ENCODE measurements at places on chromosomes 3 and 15. TPM values are rescaled to one million over a fixed set of nuclear protein-coding genes. Genes with fewer than 3 reads are reported as not detected.

The ANKRD34C gene
- total RNA-seq: not detected

The MYEF2 gene
- total RNA-seq: 140 TPM

The GOLGA8H gene
- 0.24 TPM for total RNA-seq

DNA sequence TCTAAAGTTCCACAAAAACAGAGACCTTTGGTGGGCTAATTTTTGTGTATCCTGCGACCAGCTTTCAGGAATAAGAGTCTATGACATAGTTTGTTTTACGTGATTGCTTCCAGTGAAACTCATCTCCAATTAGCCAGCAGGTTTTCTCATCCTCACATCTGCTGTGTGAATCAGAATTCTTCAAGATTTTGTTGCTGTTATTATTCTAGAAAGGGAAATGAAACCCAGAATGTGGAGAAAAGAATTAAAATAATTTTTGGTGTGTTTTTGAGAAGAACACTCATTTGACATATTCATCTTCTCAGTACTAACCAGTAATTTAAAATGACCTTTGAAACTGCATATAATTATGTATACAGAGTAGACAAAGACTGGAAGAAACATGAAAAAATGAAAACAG lies 175.9 kb downstream of the USP13 start:
- H3K36me3 ChIP-seq: no peaks in the 10 kb centered on the region
- H3K27ac ChIP-seq: no peak overlapping the region
- H3K27me3 ChIP-seq: no peaks in the 10 kb centered on the region
- no peak for DNase-seq
- no peaks in the 10 kb centered on the region for H3K4me1 ChIP-seq

DNA sequence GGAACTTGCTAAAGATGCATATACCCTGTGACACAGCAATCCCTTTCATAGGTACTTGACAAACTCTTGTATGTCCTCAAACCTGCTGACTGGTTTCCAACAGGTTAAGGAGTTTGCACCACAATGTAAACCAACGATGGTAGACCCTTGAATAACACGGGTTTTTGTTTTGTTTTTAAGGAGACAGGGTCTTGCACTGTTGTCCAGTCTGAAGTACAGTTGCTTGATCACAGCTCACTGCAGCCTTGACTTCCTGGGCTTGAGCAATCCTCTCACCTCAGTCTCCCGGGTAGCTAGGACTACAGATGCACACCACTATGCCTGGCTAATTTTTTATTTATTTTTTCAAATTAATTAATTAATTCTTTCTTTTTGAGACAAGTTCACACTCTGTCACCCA lies 23.3 kb downstream of the SIN3A start:
- no peaks in the 10 kb centered on the region for H3K27me3 ChIP-seq
- DNase-seq: no peak
- no peak overlapping the region for H3K4me3 ChIP-seq
- H3K36me3 ChIP-seq: peaks cover 14% of the 10 kb centered on the region
- peaks cover 9% of the 10 kb centered on the region for H3K4me1 ChIP-seq

The CCR9 gene
- not detected for total RNA-seq

- no peak for DNase-seq
- no peak overlapping the region for H3K4me3 ChIP-seq
- H3K4me1 ChIP-seq: peaks cover 22% of the 10 kb centered on the region
- no peaks in the 10 kb centered on the region for H3K27me3 ChIP-seq
Measured at GRCh38 chr15:91939403-91939831, 85.9 kb downstream of the SLCO3A1 start.

GRCh38 chr15:67506775-67507747 lies 13.9 kb upstream of the C15orf61 start:
- peaks cover 10% of the 10 kb centered on the region for H3K4me1 ChIP-seq
- no peaks in the 10 kb centered on the region for H3K36me3 ChIP-seq
- no peaks in the 10 kb centered on the region for H3K27me3 ChIP-seq
- no peak overlapping the region for H3K27ac ChIP-seq
- DNase-seq: no peak

GRCh38 chr3:130941793-130942192 lies 47.9 kb downstream of the ATP2C1 start:
- H3K27ac ChIP-seq: no peak overlapping the region
- no peak for DNase-seq
- peaks cover 9% of the 10 kb centered on the region for H3K4me1 ChIP-seq

- no peak overlapping the region for H3K27ac ChIP-seq
- peak; percentile 27 for DNase-seq
- peaks cover 12% of the 10 kb centered on the region for H3K4me1 ChIP-seq
- peaks cover 13% of the 10 kb centered on the region for H3K36me3 ChIP-seq
Measured at GRCh38 chr3:52682016-52682415, 3.7 kb downstream of the PBRM1 start.

- no peak for DNase-seq
- H3K27ac ChIP-seq: no peak overlapping the region
- peaks cover 51% of the 10 kb centered on the region for H3K4me1 ChIP-seq
- no peaks in the 10 kb centered on the region for H3K27me3 ChIP-seq
Measured at GRCh38 chr3:182182531-182182968, 470.8 kb downstream of the SOX2 start.

The IL5RA gene
- total RNA-seq: not detected

The FEZF2 gene
- 9.1 TPM for total RNA-seq

GRCh38 chr3:48402281-48402732 lies 27.6 kb downstream of the PLXNB1 start:
- no peak overlapping the region for H3K4me3 ChIP-seq
- no peak for DNase-seq
- H3K27ac ChIP-seq: peak overlapping the region; percentile 58
- H3K36me3 ChIP-seq: no peaks in the 10 kb centered on the region
- no peaks in the 10 kb centered on the region for H3K27me3 ChIP-seq
- H3K4me1 ChIP-seq: no peaks in the 10 kb centered on the region

The AGBL1 gene
- 6.2 TPM for total RNA-seq

DNA sequence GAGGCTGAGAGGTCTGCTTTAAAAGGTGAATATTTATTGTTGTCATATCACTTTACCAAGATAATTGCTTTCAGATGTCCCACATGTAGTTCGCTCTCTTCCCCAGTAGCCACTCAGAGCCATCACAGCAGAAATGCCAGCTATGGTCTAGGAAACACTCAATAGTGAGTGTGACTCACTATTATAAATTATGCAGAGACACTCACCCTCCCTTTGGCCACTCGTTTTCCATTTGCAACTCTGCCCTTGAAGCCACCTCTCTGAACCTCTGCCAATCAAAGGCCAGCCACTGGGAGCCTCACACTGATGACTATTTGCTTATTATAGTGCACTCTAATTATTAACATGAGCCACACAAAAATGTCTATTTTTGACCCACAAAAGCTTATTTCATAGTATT lies 328.1 kb upstream of the ATP10A start:
- DNase-seq: no peak
- no peaks in the 10 kb centered on the region for H3K4me1 ChIP-seq
- H3K36me3 ChIP-seq: no peaks in the 10 kb centered on the region

DNA sequence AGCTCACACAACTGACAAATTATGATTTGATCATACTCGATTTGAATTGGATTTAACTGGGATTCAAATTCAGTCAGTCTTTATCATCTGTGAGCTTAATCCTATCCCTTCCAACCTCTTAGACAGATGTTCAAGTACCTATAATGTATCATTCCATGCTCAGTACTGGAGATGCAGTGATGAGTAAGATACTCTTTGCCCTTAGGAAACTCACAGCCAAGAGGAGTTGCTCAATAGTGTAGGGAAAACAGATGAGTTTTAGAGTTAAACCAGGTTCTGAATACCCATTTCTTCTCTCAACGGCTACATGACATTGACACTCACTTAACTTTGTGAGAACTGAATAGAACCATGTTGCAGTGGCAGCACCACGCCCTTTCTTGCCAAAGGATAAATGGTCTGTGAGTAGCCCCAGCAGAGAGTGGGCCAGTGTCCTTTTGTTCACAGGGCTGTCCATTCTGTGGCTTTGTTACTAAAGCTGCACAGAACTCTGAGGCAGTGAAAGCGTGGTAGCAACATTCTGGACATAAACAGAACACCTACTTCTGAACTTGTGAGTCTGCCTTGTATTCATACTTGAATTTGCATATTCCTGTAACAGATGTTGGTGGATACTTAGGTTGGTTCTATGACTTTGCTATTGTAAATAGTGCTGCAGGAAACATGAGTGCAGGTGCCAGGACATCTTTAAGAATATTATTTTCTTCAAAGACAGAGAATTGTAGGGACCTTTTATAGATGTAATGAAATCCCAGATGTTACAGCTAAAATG lies 91.6 kb downstream of the RASA2 start:
- peaks cover 23% of the 10 kb centered on the region for H3K36me3 ChIP-seq
- DNase-seq: no peak
- H3K27ac ChIP-seq: no peak overlapping the region
- no peak overlapping the region for H3K4me3 ChIP-seq
- no peaks in the 10 kb centered on the region for H3K4me1 ChIP-seq

- no peak for DNase-seq
- no peak overlapping the region for H3K27ac ChIP-seq
- no peaks in the 10 kb centered on the region for H3K27me3 ChIP-seq
- H3K4me3 ChIP-seq: no peak overlapping the region
- H3K36me3 ChIP-seq: no peaks in the 10 kb centered on the region
Measured at GRCh38 chr3:105527949-105528348, 161.2 kb downstream of the ALCAM start.

The FANCD2OS gene
- total RNA-seq: not detected

GRCh38 chr3:66836363-66837152 lies 161.5 kb upstream of the KBTBD8 start:
- no peak overlapping the region for H3K27ac ChIP-seq
- no peaks in the 10 kb centered on the region for H3K27me3 ChIP-seq
- no peaks in the 10 kb centered on the region for H3K4me1 ChIP-seq
- H3K36me3 ChIP-seq: no peaks in the 10 kb centered on the region
- no peak for DNase-seq

GRCh38 chr15:78044407-78045155 lies 32.9 kb downstream of the TBC1D2B start:
- no peak for DNase-seq
- H3K36me3 ChIP-seq: no peaks in the 10 kb centered on the region
- H3K27ac ChIP-seq: no peak overlapping the region

The SH3GL3 gene
- total RNA-seq: 3.8 TPM

The CHL1 gene
- total RNA-seq: 0.49 TPM

- DNase-seq: no peak
- no peaks in the 10 kb centered on the region for H3K36me3 ChIP-seq
- H3K4me3 ChIP-seq: peak overlapping the region; percentile 82
- H3K27me3 ChIP-seq: no peaks in the 10 kb centered on the region
Measured at GRCh38 chr3:49470714-49471420, 800 bp downstream of the DAG1 start.

The IGSF10 gene
- total RNA-seq: 0.15 TPM

DNA sequence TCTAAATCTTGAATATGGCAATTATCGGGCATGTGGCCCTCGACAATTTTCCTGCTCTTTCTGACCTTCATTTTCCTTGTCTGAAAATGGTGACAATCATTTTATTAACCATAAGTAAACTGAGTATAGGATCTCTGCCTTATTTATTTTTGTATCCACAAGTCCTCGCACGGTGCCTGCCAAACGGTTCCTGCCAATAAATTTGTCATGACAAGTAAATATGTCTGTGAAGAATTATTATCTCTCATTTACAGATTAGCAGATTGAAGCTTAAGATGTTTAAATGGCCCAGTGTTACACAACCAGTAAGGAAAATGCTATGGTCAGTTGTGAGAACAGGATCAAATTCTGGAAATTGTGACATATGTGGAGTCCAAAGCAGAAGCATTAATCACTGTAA lies 65.9 kb upstream of the ARL6 start:
- H3K27me3 ChIP-seq: no peaks in the 10 kb centered on the region
- no peak for DNase-seq
- no peak overlapping the region for H3K27ac ChIP-seq
- H3K36me3 ChIP-seq: no peaks in the 10 kb centered on the region

DNA sequence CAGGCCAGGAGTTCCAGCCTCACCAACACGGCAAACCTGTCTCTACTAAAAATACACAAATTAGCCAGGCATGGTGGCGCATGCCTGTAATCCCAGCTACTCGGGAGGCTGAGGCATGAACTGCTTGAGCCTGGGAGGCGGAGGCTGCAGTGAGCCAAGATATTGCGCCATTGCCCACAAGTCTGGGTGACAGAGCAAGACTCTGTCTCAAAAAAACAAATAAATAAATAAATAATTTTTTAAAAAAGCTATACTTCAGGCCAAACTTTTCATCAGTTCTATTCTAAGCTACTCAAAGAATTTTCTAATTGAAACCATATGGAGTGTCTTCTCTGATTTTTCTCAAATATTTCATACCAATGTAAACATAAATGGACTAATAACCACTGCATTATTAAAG lies 43.5 kb downstream of the PHC3 start:
- no peaks in the 10 kb centered on the region for H3K4me1 ChIP-seq
- peaks cover 14% of the 10 kb centered on the region for H3K36me3 ChIP-seq
- H3K4me3 ChIP-seq: no peak overlapping the region
- DNase-seq: no peak

DNA sequence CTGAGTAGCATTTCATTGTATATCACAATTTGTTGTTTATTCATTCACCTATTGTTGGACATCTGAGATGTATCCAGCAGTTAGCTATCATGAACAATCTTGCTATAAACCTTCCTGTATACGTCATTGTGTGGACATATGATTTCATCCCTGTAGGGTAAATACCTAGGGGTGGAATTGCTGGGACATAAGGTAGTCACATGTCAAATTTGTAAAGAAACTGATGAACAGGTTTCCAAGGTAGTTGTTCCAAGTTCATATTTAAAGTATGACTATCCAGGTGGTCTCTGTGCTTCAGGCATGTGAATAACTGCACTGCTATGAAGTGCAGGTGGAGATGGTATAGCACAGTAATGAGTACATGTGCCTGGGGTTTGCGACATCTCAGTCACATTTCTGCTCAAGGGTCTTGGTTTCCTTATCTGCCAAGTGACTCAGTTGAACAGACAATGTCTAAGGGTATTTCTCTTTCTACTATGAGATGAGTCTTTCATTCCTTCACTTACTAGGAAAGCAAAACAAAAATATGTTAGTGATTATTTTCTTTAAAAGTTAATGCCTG lies 229.0 kb upstream of the HES1 start:
- H3K4me3 ChIP-seq: no peak overlapping the region
- no peak overlapping the region for H3K27ac ChIP-seq
- no peak for DNase-seq
- H3K36me3 ChIP-seq: no peaks in the 10 kb centered on the region

The DUOXA1 gene
- not detected for total RNA-seq

Data from neural progenitor cell (in vitro differentiated cells).